ENCODE measurements at places on chromosomes 1 and 21. TPM values are rescaled to one million over a fixed set of nuclear protein-coding genes. Genes with fewer than 3 reads are reported as not detected.
A peak's percentile ranks its signal among the peaks of the same experiment; 100 is the strongest.

DNA sequence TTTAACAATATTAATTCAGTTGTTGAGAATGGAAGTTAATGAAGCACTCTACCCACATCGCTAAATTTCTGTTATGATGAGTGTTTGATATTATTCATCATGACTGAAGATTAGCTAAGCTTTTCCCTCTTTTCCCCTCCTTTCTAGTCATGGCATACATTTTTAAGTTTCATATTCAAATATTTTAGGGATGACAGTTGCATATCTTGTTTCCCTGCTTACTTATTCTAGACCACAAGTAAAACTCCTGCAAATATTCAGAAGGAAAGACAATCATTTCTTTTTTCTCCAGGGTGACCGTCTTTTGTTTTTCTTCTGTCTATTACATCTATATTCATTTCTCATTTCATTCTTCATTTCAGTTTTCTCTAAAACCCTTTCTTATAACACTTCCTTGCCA is 906.0 kb downstream of the ADGRL2 start:
- H3K36me3 ChIP-seq: no peaks in the 10 kb centered on the region
- no peaks in the 10 kb centered on the region for H3K4me1 ChIP-seq
- no peak overlapping the region for H3K27ac ChIP-seq
- no peak overlapping the region for H3K4me3 ChIP-seq
- no peaks in the 10 kb centered on the region for H3K27me3 ChIP-seq

DNA sequence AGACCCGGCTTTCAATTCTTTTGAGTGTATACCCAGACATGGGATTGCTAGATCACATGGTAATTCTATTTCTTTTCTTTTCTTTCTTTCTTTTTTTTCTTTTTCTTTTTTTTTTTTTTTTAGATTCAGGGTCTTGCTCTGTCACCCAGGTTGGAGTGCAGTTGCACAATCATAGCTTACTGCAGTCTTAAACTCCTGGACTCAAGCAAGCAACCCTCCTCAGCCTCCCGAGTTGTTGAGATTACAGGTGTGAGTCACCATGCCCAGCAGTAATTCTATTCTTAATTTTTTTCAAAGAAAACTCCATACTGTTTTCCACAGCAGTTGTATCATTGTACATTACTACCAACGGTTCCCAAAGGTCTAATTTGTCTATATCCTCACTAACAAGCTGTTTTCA is 13.5 kb upstream of the RNF186 start:
- no peaks in the 10 kb centered on the region for H3K4me1 ChIP-seq
- no peaks in the 10 kb centered on the region for H3K36me3 ChIP-seq
- H3K27me3 ChIP-seq: no peaks in the 10 kb centered on the region
- DNase-seq: no peak

DNA sequence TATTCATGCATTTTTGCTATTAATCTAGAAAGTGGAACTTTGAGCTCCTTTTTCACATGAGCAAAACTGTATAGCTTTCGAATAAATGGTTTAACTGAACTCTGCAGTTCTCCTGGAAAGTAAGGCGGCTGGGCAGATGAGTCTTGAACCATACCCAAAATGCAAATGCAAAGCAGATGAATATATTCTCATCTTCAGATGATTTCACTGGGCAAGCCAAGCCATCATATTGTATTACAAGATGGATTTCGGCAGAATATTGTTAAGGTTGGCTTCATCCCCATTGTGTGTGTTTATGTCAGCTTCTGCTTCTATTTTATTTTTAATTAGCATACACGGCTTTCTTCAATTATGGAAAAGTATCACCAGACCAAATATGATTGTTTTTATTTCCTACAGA is 209.6 kb downstream of the GREM2 start:
- DNase-seq: no peak
- no peaks in the 10 kb centered on the region for H3K27me3 ChIP-seq
- no peak overlapping the region for H3K4me3 ChIP-seq
- no peak overlapping the region for H3K27ac ChIP-seq
- H3K4me1 ChIP-seq: no peaks in the 10 kb centered on the region

- no peaks in the 10 kb centered on the region for H3K4me1 ChIP-seq
- H3K36me3 ChIP-seq: no peaks in the 10 kb centered on the region
- no peak overlapping the region for H3K27ac ChIP-seq
- no peak for DNase-seq
- H3K27me3 ChIP-seq: no peaks in the 10 kb centered on the region
Measured at GRCh38 chr21:18153063-18153462, 91.6 kb upstream of the CHODL start.

DNA sequence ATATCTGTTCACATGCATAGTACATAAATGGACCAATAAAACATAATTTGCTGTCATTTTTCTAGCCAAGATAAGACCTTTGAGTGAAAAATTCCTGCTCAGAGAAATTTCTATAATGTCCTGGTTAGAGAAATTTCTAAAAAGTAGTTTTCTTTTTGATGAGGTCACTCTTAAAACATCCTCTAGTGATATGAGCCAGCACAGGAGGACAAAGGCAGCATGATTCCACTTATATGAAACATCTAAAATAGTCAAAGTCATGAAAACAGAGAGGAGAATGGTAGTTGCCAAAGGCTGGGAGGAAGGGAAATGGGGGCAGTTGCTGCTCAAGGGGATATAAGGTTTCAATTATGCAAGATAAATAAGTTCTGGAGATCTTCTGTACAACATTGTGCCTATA is 239.4 kb downstream of the BACH1 start:
- H3K36me3 ChIP-seq: no peaks in the 10 kb centered on the region
- H3K27me3 ChIP-seq: no peaks in the 10 kb centered on the region
- H3K27ac ChIP-seq: no peak overlapping the region
- H3K4me3 ChIP-seq: no peak overlapping the region

GRCh38 chr1:51859333-51859732 is 19.2 kb downstream of the NRDC start:
- no peaks in the 10 kb centered on the region for H3K4me1 ChIP-seq
- no peak overlapping the region for H3K4me3 ChIP-seq
- H3K27ac ChIP-seq: no peak overlapping the region
- H3K36me3 ChIP-seq: no peaks in the 10 kb centered on the region
- DNase-seq: no peak

DNA sequence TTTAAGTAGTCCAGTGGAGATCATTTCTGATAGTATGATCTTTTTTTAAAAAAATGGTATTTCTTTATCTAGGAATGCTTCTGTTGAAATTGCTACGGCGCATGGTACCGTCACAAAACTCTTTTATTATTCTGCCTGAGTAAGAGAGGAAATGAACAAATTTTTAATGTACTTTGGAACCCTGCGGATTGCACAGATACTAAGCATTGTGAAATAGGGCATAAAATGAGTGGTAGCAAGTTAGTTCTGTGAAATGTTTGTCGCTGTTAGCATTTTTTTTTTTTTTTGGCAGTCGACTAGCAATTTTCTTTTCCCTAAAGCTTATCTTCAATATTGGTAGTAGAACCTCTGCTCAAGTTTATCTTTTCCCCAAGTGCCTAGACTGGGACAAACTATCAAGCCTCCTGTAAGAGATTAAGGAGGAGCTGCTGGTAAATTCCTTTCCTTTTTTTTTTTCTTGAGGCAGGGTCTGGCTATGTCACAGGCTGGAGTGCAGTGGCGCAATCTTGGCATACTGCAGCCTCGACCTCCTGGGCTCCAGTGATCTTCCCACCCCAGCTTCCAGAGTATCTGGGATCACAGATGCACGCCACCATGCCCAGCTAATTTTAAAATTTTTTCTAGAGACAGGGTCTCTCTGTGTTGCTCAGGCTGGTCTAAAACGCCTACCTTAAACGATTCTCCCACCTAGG is 2.2 kb downstream of the ITSN1 start:
- H3K27ac ChIP-seq: no peak overlapping the region
- H3K4me1 ChIP-seq: peaks cover 36% of the 10 kb centered on the region
- no peaks in the 10 kb centered on the region for H3K27me3 ChIP-seq
- DNase-seq: no peak
- H3K4me3 ChIP-seq: peak overlapping the region; percentile 92

DNA sequence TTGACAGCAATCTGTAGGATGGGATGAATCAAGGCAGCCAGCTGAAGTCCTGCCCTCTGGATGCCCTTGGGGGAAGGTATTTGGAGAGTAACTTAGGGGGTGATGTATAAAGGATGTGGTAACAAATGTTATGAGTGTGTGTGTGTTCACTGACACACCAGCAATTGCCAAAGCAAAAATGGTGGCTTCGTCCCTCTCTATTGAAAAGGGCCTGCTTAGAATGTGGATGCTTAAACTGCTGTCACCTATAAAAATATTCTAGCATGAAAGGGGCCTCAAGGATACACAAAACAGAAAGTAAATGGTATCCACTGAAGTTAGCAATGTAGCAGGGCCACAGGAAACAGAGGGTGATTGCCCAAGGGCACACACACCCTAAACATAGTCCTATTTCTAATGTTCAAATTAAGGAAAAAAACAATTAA is 15.1 kb upstream of the AIM2 start:
- no peaks in the 10 kb centered on the region for H3K4me1 ChIP-seq
- no peak overlapping the region for H3K27ac ChIP-seq
- no peaks in the 10 kb centered on the region for H3K36me3 ChIP-seq
- DNase-seq: no peak
- no peaks in the 10 kb centered on the region for H3K27me3 ChIP-seq
- H3K4me3 ChIP-seq: no peak overlapping the region

DNA sequence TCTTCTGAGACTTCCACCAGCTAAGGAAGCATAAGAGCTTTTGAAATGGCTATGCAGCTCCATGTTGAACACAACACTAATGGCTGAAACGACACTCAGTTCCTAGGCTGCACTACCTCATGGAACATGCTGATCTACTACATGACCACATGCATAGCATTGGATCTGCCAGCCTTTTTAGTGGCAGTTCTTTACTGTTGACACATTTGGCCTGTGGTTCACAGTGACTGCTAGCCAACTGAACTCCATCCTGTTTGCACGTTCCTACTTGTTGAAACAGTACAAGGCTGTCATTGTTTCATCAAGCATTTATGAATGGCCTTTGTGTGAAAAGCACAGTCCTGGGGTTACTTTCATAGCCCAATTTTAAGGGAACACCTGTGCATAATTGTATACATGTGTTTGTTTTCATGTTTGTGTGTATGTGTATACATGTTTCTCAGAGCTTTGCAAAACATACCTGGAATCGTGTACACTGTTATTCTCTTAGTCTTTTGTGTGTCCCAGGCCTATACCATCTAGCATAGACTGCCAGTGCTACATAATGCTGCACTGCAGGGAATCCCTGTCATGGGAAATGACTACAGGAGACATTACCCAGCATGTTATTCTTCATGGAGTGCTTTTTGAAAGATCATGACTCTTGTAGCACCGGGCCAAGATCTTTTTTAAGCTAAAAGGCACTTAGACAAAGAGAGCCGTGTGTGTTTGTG is 179.6 kb upstream of the ESRRG start:
- H3K4me1 ChIP-seq: no peaks in the 10 kb centered on the region
- H3K27me3 ChIP-seq: no peaks in the 10 kb centered on the region
- H3K36me3 ChIP-seq: no peaks in the 10 kb centered on the region

DNA sequence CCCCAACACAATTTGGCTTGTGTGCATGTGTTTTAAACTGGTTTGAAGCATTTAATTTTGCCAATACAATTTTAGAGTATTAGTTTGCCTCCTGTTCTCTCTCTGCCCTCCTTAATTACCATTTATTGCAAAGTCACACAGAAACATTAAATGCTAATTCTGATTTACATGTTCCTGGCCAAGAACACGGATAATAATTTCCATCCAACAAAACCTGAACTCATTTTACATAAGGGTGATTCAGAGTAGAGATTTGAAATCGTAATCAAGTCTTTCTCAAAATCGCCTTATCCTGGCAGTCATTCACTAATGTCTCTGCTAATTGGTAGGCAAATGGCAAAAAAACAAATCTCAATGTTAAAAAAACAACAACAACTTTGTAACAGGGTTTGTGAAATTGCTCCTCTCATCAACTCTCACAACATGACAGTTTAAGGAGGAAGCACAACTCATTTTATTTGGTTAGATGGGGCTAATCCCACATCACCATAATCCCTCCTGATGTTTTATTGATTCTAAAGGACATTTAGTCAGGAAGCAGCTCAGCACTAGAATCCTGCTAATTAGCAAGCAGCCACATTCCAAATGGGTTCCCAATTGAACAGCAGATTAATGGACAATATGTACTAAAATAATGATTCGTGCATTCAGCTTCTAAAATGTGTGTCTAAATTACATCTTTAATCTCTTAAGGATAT is 55.9 kb downstream of the C1orf87 start:
- H3K4me3 ChIP-seq: no peak overlapping the region
- H3K27ac ChIP-seq: no peak overlapping the region
- no peak for DNase-seq
- no peaks in the 10 kb centered on the region for H3K36me3 ChIP-seq

- no peak for DNase-seq
- no peaks in the 10 kb centered on the region for H3K36me3 ChIP-seq
- no peaks in the 10 kb centered on the region for H3K27me3 ChIP-seq
- H3K4me3 ChIP-seq: no peak overlapping the region
Measured at GRCh38 chr21:38352536-38353219, 95.9 kb downstream of the KCNJ15 start.

DNA sequence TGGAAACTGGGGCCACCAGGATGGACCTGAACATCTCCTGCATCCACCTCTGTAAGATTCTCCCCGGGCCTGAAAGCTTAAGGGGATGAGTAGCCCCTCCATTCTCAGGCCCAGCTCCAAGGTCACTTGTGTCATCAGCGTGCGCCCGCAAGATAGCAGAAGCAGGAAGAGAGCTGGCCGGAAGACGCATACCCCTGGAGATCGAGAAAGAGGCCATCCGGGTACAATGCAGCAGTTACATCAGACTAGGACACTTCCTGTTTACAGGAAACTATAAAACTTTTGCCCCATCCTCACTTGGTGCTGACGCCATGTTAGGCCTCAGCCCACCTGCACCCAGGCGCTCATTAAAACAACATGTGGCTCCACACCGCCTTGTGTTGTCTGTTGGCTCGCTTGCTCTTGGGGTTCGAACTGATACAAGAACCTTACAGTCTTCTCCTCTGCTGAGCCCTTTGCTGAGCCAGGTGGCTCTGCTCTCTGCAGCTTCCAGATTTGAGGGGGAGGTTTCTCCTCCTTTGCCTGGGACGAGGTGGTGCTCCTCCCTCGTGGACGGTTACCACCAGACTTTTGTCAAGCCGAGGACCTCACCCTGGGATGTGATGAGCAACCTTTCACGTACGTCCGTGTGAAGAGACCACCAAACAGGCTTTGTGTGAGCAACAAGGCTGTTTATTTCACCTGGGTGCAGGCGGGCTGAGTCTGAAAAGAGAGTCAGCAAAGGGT is 277.5 kb upstream of the C1orf174 start:
- no peak overlapping the region for H3K27ac ChIP-seq
- DNase-seq: no peak
- H3K4me3 ChIP-seq: no peak overlapping the region
- no peaks in the 10 kb centered on the region for H3K4me1 ChIP-seq
- H3K27me3 ChIP-seq: no peaks in the 10 kb centered on the region

NTMT2 gene
- total RNA-seq: not detected

LAMC2 gene
- total RNA-seq: 10.5 TPM

RNF220 gene
- total RNA-seq: 119 TPM

SLC37A1 gene
- total RNA-seq: 66.0 TPM

All from Peyer's patch (tissue), 4 donors.